ENCODE measurements at places on chromosomes 11 and 22.

DNA sequence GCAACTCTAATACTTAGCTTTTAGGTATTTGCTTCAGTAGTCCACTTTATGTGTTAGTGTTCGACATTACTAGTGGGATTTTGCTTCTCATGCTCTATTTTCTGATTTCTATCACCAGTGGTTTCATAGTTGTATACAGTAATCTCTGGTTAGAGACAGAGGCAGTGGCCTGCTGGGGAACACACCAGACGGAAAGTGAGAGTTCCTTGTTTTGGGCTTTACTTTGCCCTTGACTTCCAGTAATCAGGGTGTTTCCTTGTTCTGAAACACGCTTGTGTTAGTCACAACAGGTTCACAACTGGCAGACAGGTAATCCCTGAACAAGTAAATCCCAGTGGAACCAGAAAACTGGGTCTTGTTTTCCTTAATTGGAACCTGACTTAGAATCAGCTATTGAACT is 56.0 kb downstream of the PACS1 start:
- DNase-seq: peak; percentile 41

DNA sequence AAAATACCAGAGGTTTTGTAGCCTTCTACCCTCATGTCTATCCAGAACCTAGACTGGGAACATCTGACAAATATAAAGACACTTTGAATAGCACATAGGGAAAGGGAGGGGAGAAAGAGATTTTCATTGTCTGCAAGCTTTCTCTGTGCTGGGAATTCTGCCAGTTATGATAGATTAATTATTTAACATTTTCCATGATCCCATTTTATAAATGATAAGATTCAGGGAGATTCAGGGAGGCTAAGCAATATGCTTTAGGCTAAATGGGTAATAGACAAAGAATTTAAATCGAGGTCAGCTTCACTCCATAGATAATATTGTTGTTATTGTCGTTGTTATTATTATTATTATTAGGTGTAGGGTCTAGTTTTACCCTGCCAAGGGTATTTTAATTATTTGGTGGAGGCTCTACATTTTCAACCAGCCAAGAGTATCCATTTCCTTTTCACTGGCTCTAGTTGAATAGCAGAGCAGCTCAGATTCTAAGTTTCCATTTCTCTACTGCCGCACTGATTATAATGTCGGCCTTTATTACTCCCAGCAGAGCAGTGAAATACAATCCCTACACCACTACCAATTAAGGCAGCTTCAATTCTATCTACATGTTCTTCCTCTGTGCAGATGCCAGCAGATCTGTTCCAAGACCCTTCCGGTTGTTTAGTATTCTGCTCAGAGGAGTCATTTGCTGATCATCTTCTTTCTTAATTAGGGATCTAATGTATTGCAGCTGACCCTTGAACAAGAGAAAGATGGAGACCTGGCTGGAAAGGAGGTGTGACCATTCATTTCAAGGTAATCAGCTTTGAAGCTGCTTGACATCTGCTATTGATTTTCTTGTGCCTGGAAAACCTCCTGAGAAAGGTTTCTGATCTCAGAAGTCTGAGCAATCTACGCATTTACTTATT is 23.8 kb upstream of the SYN3 start:
- DNase-seq: no peak

DNA sequence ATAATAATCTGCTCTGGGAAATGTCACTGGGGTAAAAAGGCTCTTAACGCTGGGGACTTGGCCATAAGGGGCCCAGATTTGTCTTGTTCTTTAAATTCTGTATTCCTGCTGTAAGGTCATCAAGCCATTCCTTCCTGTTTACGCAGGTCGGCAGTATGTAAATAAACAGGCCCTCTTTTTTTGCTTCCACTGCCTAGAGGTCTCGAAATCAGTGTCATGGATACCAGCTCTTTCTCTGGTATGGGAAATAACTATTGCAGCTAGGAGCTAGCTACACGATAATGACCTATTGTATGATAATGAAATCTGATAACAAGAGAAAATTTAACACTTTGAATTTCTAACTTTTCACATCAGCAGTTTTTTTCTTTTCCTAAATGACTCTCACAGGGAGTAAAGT is 209.2 kb upstream of the NARS2 start:
- DNase-seq: no peak

GRCh38 chr11:19467904-19468303 is 227.2 kb upstream of the E2F8 start:
- no peak for DNase-seq

Data from CD4-positive, alpha-beta T cell treated with Interleukin-21 for 1 hour (primary cell).